Naive thymus-derived CD4-positive, alpha-beta T cell (primary cell): ENCODE measurements at places on chromosomes 6 and 20. TPM values are rescaled to one million over a fixed set of nuclear protein-coding genes. Genes with fewer than 3 reads are reported as not detected.

DNA sequence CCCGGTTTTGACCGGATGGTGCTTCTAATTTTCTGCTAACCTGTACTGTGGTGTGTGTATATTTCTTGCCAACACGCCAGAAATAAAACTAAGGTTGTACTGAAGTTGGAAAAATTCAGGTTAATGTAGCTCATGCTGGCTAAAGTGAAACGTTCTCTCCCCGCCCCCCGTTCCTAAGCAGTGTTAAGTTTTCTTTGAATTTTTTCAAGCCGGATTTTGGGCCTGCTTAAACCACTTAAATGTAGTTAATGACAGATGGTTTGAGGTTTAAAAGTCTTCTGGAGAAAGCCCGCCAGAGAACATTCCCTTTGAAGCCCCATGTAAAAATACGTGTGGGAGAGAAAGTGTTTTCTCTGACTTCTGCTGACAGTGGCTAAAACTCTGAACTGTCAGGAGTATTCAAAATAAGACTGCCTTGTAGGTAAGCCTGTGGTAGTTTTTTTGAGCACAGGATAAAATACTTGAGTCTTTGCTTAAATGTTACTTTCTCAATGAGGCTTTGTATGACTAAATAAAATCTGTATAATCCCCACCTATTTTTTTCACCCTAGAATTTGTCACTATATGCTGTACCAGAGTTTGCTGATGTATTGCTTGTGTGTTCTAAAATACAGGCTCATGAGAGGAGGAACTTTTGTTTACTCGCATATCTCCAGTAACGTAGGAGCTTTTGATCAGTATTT lies 101.3 kb downstream of the OR2B2 start:
- peak overlapping the region; percentile 76 for H3K4me3 ChIP-seq
- H3K4me1 ChIP-seq, result peaks cover 20% of the 10 kb centered on the region
- no peaks in the 10 kb centered on the region for H3K36me3 ChIP-seq
- no peak for DNase-seq
- H3K27ac ChIP-seq, result peak overlapping the region; percentile 86

- H3K27ac ChIP-seq, result peak overlapping the region; percentile 57
- peaks cover 31% of the 10 kb centered on the region for H3K4me1 ChIP-seq
- DNase-seq, result no peak
- H3K27me3 ChIP-seq, result no peaks in the 10 kb centered on the region
- no peak overlapping the region for H3K4me3 ChIP-seq
These were observed 2.3 kb upstream of the NCR2 start for GRCh38 chr6:41332842-41333736.

- H3K4me1 ChIP-seq, result no peaks in the 10 kb centered on the region
- no peak overlapping the region for H3K27ac ChIP-seq
- no peaks in the 10 kb centered on the region for H3K36me3 ChIP-seq
- no peaks in the 10 kb centered on the region for H3K27me3 ChIP-seq
These were observed 633.4 kb upstream of the EPHA7 start for GRCh38 chr6:94052749-94053148.

DNA sequence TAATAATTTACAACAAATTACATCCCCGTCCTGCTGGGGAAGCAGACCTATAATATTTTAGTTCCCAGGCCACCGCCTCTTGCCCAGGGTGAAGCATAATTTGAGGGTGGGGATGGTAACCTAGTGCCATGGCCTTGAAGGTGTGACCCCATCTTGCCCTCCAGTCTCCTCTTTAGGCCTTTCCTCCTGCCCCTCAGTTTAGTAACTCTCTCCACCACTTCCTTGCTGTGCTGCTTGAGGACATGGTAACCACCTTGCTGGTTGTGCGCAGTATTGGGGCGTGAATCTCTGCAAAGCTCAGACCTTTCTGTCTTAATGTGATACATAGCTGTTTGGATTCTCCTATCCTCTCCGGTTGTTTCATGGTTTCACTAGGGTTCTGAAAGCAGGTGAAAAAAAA lies 16.6 kb downstream of the SNX9 start:
- H3K27ac ChIP-seq, result no peak overlapping the region
- no peaks in the 10 kb centered on the region for H3K36me3 ChIP-seq
- no peak overlapping the region for H3K4me3 ChIP-seq
- no peaks in the 10 kb centered on the region for H3K4me1 ChIP-seq
- no peaks in the 10 kb centered on the region for H3K27me3 ChIP-seq
- no peak for DNase-seq

GRCh38 chr20:37385659-37386504 lies 39.9 kb downstream of the SRC start:
- no peak overlapping the region for H3K4me3 ChIP-seq
- H3K27ac ChIP-seq, result no peak overlapping the region
- H3K36me3 ChIP-seq, result no peaks in the 10 kb centered on the region

DNA sequence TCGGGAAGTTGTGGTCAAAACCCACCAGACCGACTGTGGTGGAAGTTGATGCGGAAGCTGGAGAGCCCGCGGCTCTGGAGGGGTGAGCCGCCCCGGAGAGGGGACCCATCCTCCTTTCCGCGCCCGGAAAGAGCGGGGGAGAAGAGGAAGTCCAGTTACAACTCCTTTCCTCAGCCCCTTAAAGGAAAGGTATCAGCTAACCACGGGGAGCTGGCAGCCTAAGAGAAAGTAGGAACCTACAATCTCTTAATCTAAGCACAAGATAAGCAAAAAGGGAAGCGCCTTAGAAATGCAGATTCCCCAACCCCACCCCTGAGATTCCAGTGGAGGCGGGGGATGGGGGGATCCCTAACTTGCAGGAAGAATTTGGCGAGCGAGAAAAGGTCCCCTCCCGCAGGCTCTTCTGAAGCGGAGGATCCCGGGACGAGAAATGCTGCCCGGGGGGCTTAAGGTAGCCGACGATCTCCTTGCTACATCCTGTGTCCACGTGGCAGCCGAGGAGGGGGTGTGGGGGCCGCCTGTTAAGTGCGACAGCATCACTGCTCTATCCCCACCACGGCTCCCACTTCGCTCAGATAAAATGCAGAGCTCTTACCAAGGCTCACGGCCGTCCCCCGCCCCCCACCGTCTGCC lies 87.5 kb downstream of the ZFP64 start:
- peaks cover 12% of the 10 kb centered on the region for H3K27me3 ChIP-seq
- peak overlapping the region; percentile 50 for H3K4me3 ChIP-seq
- H3K27ac ChIP-seq, result no peak overlapping the region
- no peaks in the 10 kb centered on the region for H3K36me3 ChIP-seq
- DNase-seq, result no peak

- no peak overlapping the region for H3K4me3 ChIP-seq
- no peaks in the 10 kb centered on the region for H3K4me1 ChIP-seq
- no peak for DNase-seq
- H3K36me3 ChIP-seq, result no peaks in the 10 kb centered on the region
These were observed 74.4 kb downstream of the SMOC2 start for GRCh38 chr6:168515376-168515775.

Gene PTK6
- 0.07 TPM for polyA plus RNA-seq

DNA sequence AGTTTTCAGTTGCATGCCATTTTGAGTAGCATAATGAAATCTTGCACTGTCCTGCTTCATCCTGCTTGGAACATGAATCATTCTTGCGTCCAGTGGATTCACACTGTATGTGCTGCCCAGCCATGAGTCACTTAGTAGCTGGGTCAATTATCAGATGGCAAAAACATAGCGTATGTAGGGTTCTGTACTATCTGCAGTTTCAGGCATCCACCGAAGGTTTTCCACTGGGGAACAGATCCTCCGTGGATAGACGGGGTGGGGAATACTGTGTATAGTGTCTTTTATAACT lies 61.4 kb downstream of the IL22RA2 start:
- no peaks in the 10 kb centered on the region for H3K4me1 ChIP-seq
- no peak overlapping the region for H3K27ac ChIP-seq
- DNase-seq, result no peak

- peaks cover 6% of the 10 kb centered on the region for H3K36me3 ChIP-seq
- no peak for DNase-seq
- H3K4me3 ChIP-seq, result no peak overlapping the region
- H3K27me3 ChIP-seq, result no peaks in the 10 kb centered on the region
- H3K27ac ChIP-seq, result peak overlapping the region; percentile 34
These were observed 12.4 kb downstream of the UQCC2 start for GRCh38 chr6:33699131-33699530.

DNA sequence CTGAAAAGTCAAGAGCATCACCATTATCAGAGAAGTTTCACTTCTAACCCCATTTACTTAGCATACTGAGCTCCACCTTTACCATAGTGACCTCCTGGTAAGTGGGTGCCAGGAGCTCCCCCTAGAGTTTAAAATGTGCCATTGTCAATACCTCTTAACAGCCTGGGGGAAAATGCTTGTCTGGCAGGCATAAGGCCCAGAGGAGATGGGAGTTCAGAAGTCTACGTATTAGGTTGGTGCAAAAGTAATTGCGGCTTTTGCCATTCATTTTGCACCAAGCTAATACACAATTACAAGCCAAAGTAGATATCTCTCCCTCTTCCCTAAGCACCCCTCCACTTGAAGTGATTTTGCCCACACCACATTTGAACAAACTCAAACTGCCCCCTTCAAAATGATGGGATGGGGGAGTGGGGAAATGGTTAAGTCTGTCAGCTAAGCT lies 919.0 kb downstream of the KIF16B start:
- H3K36me3 ChIP-seq, result no peaks in the 10 kb centered on the region
- H3K27me3 ChIP-seq, result no peaks in the 10 kb centered on the region
- no peaks in the 10 kb centered on the region for H3K4me1 ChIP-seq
- no peak overlapping the region for H3K27ac ChIP-seq

DNA sequence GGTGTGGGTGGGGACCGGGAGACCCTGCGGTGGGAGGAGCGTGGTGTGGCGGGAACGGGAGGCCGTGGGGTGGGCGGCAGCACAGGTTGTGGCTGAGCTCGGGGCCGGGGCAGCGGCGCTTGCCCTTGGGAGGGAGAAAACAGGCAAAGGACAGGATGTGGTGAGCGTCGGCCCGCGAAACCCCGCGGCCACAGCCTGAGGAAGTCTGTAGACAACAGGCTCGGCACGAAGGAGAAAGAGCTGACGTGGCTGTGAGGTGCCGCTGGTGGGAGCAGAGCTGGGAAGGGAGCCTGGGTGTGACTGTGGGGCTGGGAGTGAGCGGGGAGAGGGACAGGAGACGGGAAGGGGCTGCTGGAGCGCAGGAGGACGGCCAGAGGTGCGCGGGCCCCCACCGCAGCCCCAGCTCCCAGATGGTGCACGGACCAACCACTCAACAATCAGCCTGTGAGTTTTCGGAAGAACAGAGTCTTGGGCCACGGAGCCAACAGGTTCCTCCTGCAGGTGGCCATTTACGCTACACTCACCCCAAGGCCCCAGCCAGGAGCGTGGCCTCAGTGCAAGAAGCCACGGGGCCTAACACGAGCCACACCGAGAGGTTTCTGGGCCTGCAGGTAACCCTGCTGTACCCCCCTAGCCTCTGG lies 202.8 kb downstream of the DLL1 start:
- no peaks in the 10 kb centered on the region for H3K27me3 ChIP-seq
- H3K27ac ChIP-seq, result peak overlapping the region; percentile 68
- DNase-seq, result no peak
- peaks cover 26% of the 10 kb centered on the region for H3K4me1 ChIP-seq
- H3K36me3 ChIP-seq, result no peaks in the 10 kb centered on the region
- peak overlapping the region; percentile 68 for H3K4me3 ChIP-seq

Gene DSN1
- polyA plus RNA-seq, result 9.0 TPM

GRCh38 chr20:58328836-58329235 lies 19.3 kb downstream of the RAB22A start:
- no peak overlapping the region for H3K4me3 ChIP-seq
- DNase-seq, result no peak
- no peak overlapping the region for H3K27ac ChIP-seq
- no peaks in the 10 kb centered on the region for H3K36me3 ChIP-seq
- no peaks in the 10 kb centered on the region for H3K27me3 ChIP-seq

- H3K27me3 ChIP-seq, result no peaks in the 10 kb centered on the region
- H3K4me1 ChIP-seq, result no peaks in the 10 kb centered on the region
- no peak overlapping the region for H3K27ac ChIP-seq
- no peak for DNase-seq
- H3K36me3 ChIP-seq, result no peaks in the 10 kb centered on the region
- no peak overlapping the region for H3K4me3 ChIP-seq
These were observed 89.8 kb downstream of the IYD start for GRCh38 chr6:150458579-150458978.

- no peaks in the 10 kb centered on the region for H3K36me3 ChIP-seq
- H3K4me3 ChIP-seq, result no peak overlapping the region
- H3K4me1 ChIP-seq, result no peaks in the 10 kb centered on the region
These were observed 52.7 kb downstream of the SOD2 start for GRCh38 chr6:159640322-159640721.

- no peaks in the 10 kb centered on the region for H3K36me3 ChIP-seq
- H3K4me1 ChIP-seq, result no peaks in the 10 kb centered on the region
- no peak for DNase-seq
- H3K27ac ChIP-seq, result no peak overlapping the region
These were observed 38.9 kb downstream of the ARHGAP40 start for GRCh38 chr20:38640521-38640920.

Gene ME1
- not detected for polyA plus RNA-seq

- DNase-seq, result no peak
- no peaks in the 10 kb centered on the region for H3K36me3 ChIP-seq
- H3K27ac ChIP-seq, result no peak overlapping the region
- no peaks in the 10 kb centered on the region for H3K4me1 ChIP-seq
- no peaks in the 10 kb centered on the region for H3K27me3 ChIP-seq
These were observed 18.5 kb upstream of the KIAA0408 start for GRCh38 chr6:127477658-127478057.

Gene PAX1
- not detected for polyA plus RNA-seq

DNA sequence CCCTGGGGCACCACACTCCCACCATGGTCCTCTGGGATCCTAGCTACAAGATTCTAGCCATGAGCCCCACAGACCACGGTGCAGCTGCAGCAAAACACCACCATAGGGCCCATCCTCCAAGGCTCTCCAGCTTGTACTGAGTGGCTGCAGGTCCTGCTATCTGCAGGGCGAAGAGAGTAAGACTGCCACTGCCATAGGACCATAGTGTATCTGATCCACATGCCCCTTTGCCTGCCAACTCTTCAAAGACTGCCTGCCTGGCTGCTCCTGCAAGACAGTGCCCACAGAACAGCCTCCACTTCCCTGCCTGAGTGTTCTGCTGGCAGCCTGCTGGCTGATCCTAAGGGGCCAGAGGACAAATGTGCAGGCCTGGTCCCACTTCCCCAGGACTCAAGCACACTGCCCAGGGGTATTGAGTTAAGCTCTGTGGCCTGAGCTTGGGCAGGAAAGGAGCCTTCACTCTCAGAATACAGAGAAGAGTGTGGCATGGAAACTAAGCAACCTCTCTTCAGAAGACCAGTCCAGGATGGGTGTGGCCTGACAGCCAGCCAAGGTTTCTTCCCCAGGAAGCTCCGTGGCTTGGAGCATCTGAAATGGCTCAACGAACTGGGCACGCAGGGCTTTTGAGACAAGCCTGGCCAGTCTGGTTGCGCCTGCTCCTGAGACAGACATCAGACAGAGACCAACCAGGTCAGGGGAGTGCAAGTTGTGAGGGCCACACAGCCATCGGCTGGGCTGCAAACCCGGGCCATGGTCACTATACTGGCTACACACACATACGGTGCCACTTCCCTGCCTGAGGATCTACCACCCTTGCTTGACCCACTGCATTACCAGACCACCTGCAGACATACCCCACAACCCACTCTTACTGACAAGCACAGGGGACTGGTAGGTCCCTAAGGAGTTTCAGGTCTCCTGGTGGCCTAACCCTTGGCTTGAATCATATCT lies 54.5 kb downstream of the RNGTT start:
- no peaks in the 10 kb centered on the region for H3K4me1 ChIP-seq
- no peak overlapping the region for H3K27ac ChIP-seq
- no peak overlapping the region for H3K4me3 ChIP-seq
- no peaks in the 10 kb centered on the region for H3K27me3 ChIP-seq
- no peak for DNase-seq

Gene OR2H2
- polyA plus RNA-seq, result not detected

GRCh38 chr6:144008120-144008811 lies at the start of gene PLAGL1:
TSS of gene PLAGL1 (minus strand) at chr6:144008259. CDS start at chr6:143948136, 60,123 bp downstream.
- H3K27me3 ChIP-seq, result no peaks in the 10 kb centered on the region
- no peak within 1 kb of the TSS for H3K4me3 ChIP-seq
- no peak within 1 kb of the TSS for H3K27ac ChIP-seq
- H3K36me3 ChIP-seq, result no peaks in the 10 kb centered on the region

Gene POU5F1
- not detected for polyA plus RNA-seq
